CD4-positive, alpha-beta T cell treated with Interleukin-2 at 100 ng/mL for 4 hours (primary cell): ENCODE measurements at places on chromosomes 11 and 22.

DNA sequence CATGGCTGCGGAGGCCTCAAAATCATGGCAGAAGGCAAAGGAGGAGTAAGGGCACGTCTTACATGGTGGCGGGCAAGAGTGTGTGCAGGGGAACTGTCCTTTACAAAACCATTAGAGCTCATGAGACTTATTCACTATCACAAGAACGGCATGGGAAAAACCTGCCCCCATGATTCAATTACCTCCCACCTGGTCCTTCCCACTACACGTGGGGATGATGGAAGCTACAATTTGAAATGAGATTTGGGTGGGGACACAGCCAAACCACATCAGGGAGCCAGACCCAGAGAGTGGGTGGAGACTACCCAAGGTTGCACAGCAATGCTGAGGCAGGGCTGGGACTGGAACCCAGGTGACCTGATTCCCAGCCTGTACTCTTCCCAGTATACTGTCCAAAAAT lies 8.6 kb upstream of the TMPRSS6 start:
- no peak for DNase-seq

DNA sequence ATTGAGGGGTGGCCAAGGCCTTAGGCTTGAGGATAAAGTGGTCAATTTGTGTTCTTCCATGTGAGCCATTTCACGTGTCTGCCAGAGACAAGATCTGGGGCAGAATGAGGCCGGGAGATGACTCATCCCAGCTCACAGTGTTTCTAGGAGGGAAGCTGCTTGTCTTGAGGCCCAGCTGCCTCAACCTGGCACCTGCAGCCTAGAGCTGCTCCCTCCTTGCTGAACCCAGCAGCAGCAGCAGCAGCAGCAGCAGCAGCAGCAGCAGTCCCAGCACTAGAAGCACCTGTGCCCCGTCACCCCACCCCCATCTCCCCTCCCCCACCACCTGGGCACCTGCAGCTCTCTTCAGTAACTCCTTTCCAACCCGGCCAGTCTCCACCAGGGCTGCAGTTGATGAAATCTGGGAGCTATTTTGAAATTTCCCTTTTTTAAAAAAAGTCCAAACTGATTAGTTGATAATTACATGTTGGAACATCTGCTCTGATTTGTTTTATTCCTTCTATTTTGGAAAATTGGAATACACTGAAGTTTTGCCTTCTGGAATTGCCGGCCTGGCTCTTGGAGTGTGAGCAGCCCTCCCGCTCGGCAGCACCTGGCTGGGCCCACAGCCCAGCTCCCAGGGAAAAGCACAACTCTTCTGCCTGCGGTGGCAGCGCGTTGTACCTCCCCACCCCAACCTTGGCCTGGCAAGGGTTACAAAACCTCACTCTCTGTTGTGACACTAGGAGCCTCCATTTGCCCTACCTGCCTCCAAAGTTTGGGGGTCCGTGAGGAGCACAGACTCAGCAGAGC lies 143.5 kb downstream of the NXPE2 start:
- no peak for DNase-seq

GRCh38 chr11:2266586-2267305 lies 3.6 kb downstream of the ASCL2 start:
- no peak for DNase-seq

DNA sequence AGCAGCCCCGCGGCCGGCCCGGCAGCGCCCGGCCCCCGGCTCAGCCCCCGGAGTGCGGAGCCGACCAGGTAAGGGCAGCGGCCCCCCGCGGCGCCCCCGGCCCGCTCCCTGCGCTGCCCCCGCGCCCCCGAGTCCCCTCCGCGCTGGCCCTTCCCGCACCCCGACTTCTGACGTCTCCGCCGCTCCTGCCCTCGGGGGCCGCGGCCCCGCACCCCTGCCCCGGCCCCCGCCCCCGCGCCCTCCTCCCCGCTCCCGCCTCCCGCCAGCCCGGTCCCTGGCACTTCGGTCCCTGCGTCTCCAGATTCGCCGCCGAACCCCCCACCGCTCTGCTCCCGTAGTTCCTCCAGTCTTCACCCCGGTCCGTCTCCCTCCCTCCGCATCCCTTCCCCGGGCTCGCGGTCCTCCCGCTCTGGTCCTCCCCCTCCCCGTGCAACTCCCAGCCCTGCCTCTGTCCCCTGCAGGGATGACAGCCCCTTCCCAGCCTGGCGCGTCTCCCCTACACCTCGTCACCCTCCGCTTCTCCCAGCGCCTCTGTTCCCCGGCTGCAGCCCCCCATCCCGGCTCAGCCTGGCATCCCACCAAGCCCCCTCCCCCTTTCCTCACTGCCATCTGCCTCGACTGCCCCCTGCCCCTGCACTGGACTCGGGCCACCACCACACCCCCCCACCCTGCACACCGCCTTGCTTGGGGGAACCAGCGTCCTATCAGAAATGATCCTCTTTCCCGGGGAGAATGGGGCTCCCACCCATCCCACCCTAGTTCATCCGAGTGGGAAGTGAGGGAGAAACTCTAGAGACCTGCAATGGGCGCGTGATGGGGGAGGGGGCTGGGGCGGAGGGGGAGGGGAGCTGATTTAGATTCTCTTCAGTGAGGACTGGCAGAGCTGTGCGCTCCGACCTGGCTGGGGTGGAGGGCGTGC lies 531 bp downstream of the GRIK4 start:
- DNase-seq: no peak

- no peak for DNase-seq
Observed at GRCh38 chr11:4027746-4028145, 66.9 kb upstream of the RRM1 start.

GRCh38 chr22:49765951-49766350 lies 61.7 kb downstream of the BRD1 start:
- no peak for DNase-seq

GRCh38 chr11:65159012-65159411 lies 11.0 kb upstream of the SPDYC start:
- DNase-seq: no peak

- no peak for DNase-seq
Observed at GRCh38 chr11:27524155-27524554, 17.6 kb upstream of the LIN7C start.

- no peak for DNase-seq
Observed at GRCh38 chr11:126466236-126467045, 111.0 kb downstream of the ST3GAL4 start.
